ENCODE measurements at places on chromosomes 11 and 22. TPM values are rescaled to one million over a fixed set of nuclear protein-coding genes. Genes with fewer than 3 reads are reported as not detected.
A peak's percentile ranks its signal among the peaks of the same experiment; 100 is the strongest.

- DNase-seq: no peak
- no peak overlapping the region for H3K4me3 ChIP-seq
- no peaks in the 10 kb centered on the region for H3K4me1 ChIP-seq
These were observed 172.6 kb downstream of the WNT11 start for GRCh38 chr11:76033699-76034098.

- DNase-seq: no peak
- H3K4me3 ChIP-seq: no peak overlapping the region
- no peaks in the 10 kb centered on the region for H3K36me3 ChIP-seq
- peaks cover 64% of the 10 kb centered on the region for H3K27me3 ChIP-seq
- peaks cover 7% of the 10 kb centered on the region for H3K4me1 ChIP-seq
These were observed 1.8 kb upstream of the FLI1 start for GRCh38 chr11:128691802-128692752.

GRCh38 chr11:13463779-13464290, 813 bp upstream of the BTBD10 start:
- peak overlapping the region; percentile 79 for H3K27ac ChIP-seq
- H3K27me3 ChIP-seq: no peaks in the 10 kb centered on the region
- peak; percentile 34 for DNase-seq
- H3K4me3 ChIP-seq: peak overlapping the region; percentile 91
- H3K36me3 ChIP-seq: no peaks in the 10 kb centered on the region

- DNase-seq: no peak
- 0 out of 2 replicates have a peak, but pooled peaks cover 3% of the 10 kb centered on the region for H3K4me1 ChIP-seq
- peaks cover 6% of the 10 kb centered on the region for H3K27me3 ChIP-seq
- no peaks in the 10 kb centered on the region for H3K36me3 ChIP-seq
These were observed 61.2 kb upstream of the MYOD1 start for GRCh38 chr11:17658211-17658610.

GRCh38 chr11:40227730-40228129, 1231.7 kb downstream of the LRRC4C start:
- H3K27ac ChIP-seq: no peak overlapping the region
- no peaks in the 10 kb centered on the region for H3K4me1 ChIP-seq
- DNase-seq: no peak
- no peaks in the 10 kb centered on the region for H3K27me3 ChIP-seq
- no peak overlapping the region for H3K4me3 ChIP-seq

DNA sequence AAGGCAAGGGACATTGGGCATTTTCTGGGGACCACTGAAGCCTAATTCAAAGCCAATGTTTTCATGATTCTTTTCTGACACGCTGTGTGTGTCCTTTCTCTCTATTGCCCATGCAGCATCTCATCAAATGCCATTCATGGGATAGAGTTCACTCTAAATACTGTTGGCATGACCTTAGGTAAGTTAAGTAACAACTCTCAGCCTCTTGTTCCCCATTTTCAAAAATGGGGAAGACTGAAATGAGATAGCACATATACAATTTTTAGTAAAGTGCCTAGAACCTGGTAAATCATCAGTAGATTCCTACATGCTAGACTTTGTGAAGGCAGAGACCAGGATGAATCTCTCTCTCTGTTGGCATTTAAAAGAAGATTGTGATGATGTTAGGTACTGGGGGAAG, 12.7 kb upstream of the OR52K2 start:
- peaks cover 6% of the 10 kb centered on the region for H3K27me3 ChIP-seq
- H3K36me3 ChIP-seq: no peaks in the 10 kb centered on the region
- H3K27ac ChIP-seq: no peak overlapping the region
- H3K4me3 ChIP-seq: no peak overlapping the region
- H3K4me1 ChIP-seq: no peaks in the 10 kb centered on the region

- no peaks in the 10 kb centered on the region for H3K27me3 ChIP-seq
- DNase-seq: no peak
- no peak overlapping the region for H3K4me3 ChIP-seq
- H3K36me3 ChIP-seq: no peaks in the 10 kb centered on the region
- H3K4me1 ChIP-seq: peaks cover 37% of the 10 kb centered on the region
These were observed 20.6 kb downstream of the PHF21A start for GRCh38 chr11:46100670-46101069.

UBQLNL gene
- 0.20 TPM for total RNA-seq

DNA sequence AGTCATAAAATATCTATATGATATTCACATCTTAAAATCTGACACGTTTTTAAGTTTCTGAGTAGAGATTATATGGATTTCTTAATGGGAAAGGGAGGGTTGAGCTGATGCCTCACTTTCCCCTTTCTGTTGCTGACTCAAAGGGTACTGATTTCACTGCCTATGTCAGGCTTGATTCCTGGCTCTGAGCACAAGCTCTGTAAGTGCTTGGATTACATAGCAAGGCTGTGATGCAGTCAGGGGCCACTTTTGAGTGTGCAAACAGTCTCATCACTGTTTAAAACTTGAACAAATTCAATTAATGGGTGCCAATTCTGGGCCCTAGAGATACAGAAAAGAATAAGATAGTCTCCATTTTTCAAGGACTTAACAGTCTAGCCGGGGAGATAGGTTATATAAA, 14.4 kb downstream of the ATXN10 start:
- no peaks in the 10 kb centered on the region for H3K27me3 ChIP-seq
- DNase-seq: no peak
- peaks cover 11% of the 10 kb centered on the region for H3K4me1 ChIP-seq
- no peak overlapping the region for H3K4me3 ChIP-seq
- H3K27ac ChIP-seq: no peak overlapping the region

DNA sequence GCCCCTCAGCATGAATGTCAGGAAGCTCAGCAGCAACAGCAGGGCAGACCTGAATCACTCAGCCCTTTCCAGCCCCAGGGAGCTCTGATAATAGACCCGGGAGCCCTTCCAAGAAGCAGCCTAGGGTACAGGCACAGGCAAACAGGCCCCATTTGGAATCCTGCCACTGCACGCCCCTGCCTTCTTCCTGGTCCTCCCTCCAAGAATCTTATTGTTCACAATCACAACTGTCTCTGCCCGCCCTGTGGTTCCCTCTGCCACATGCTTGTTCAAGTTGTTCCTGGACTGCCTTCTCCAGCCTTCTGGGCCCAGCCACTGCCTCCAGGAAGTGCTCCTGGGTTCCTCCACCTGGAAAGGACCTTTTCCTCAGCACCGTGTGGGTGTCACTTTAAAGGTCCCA, 54.6 kb downstream of the LRRC32 start:
- 0 out of 2 replicates have a peak, but pooled peaks cover 3% of the 10 kb centered on the region for H3K4me1 ChIP-seq
- no peak overlapping the region for H3K4me3 ChIP-seq
- no peak overlapping the region for H3K27ac ChIP-seq
- H3K36me3 ChIP-seq: no peaks in the 10 kb centered on the region
- no peak for DNase-seq
- H3K27me3 ChIP-seq: no peaks in the 10 kb centered on the region

DNA sequence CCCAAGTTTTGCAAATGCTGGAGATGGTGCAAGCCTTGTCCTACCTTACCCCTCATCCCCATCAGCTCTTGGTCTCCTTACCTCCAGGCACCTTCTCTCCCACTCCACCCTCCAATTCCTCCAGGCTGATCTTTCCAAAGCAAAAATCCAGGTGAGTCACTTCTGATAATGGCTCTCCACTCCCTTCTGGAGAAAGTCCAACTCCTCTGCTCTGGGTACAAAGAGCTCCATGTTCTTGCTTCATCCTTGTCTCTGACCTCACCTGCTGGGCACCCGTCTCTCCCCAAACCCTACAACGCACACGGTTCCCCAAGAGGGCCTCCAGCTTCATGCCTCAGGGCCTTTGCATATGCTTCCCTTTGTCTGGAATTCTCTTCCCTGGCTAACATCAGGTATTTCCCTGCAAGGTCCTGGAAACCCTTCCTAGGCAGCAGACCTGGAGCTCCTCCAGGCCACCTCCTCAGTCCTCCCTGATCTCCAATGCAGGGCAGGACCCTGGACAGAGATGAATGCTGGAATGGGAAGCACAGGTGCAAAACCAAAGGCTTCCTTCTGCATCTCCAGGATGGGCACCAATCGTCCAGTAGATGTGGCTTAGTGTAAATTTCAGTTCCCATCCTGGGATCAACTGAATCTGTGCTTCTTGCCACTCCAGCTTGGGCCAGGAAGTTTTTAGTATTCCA, 22.7 kb downstream of the IFT27 start:
- no peaks in the 10 kb centered on the region for H3K27me3 ChIP-seq
- no peaks in the 10 kb centered on the region for H3K36me3 ChIP-seq
- no peak for DNase-seq

TPBGL gene
- 0.22 TPM for total RNA-seq

DNA sequence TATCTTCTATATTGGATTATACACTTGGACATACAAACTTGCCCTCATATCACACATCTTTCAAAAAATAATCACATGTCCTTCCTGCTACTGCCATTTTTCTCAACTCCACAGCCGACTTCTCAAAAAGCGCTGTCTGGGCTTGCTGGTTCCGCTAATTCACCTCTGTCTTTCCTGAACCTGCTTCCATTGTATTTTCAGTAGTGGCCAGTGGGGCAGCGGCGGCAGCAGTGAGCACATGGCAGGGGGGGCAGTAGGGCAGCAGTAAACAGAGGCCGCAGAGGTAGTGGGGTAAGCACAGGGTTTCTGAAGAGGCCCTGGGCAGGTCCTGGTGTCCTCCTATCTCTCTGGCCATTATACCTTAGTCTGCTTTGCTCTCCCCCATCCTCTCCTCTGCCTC, 126.3 kb downstream of the RRAS2 start:
- peak; percentile 44 for DNase-seq
- H3K4me1 ChIP-seq: no peaks in the 10 kb centered on the region
- peaks cover 9% of the 10 kb centered on the region for H3K27me3 ChIP-seq
